Immature natural killer cell (primary cell): ENCODE measurements at places on chromosomes 16 and 17. TPM values are rescaled to one million over a fixed set of nuclear protein-coding genes. Genes with fewer than 3 reads are reported as not detected.

ATP1B2 gene
- polyA plus RNA-seq, result not detected

VMO1 gene
- not detected for polyA plus RNA-seq

PLXDC1 gene
- polyA plus RNA-seq, result 6.8 TPM

SOST gene
- polyA plus RNA-seq, result 0.10 TPM

MT3 gene
- not detected for polyA plus RNA-seq

KRT35 gene
- polyA plus RNA-seq, result not detected

TNFRSF17 gene
- not detected for polyA plus RNA-seq
